Heart right ventricle (tissue), 16 donors: ENCODE measurements at places on chromosomes 11 and 22. TPM values are rescaled to one million over a fixed set of nuclear protein-coding genes. Genes with fewer than 3 reads are reported as not detected.

The IL10RA gene
- 2.0 TPM for polyA plus RNA-seq

The FAM76B gene
- 4.1 TPM for polyA plus RNA-seq

DNA sequence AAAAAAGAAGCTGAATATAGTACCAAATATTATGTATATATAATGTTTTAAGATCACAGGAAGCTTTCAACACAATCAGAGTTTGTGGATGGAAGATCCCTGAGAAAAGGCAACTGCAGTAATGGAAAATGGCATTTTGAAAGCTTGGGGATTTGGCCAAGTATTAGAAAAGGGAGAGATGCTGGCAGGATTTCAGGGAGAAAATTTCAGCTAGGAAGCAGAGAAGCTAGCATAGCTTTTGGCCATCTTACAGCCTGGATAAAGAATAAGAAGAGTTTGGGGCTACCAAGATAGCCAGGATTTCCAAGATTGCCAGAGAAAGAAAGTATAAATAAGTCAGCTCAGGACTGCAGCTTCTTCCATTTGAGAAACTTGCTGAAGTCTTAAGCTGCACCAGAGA, 440.8 kb upstream of the LUZP2 start:
- no peak for DNase-seq

DNA sequence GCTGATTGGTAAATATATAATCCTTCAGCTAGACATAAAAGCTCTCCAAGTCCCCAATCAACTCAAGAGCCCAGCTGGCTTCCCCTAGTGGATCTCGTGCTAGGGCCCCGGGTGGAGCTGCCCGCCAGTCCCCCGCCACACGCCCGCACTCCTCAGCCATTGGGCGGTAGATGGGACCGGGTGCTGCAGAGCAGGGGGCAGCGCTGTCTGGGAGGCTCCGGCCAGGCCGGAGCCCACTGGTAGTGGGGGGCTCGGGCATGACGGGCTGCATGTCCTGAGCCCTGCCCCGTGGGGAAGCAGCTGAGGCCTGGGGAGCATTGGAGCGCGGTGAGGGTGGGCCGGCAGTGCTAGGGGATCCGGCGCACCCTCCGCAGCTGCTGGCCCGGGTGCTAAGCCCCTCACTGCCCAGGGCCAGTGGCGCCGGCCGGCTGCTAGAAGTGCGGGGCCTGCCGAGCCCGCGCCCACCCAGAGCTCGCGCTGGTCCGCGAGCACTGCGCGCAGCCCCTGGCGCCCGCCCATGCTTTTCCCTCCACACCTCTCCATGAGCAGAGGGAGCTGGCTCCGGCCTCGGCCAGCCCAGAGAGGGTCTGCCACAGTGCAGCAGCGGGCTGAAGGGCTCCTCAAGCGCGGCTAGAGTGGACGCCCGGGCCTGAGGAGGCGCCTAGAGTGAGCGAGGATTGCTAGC, 1680.6 kb upstream of the RAG2 start:
- no peak for DNase-seq

GRCh38 chr11:7671347-7672215, 1.7 kb downstream of the CYB5R2 start:
- DNase-seq: no peak
